ENCODE measurements at places on chromosomes 7 and 10.

DNA sequence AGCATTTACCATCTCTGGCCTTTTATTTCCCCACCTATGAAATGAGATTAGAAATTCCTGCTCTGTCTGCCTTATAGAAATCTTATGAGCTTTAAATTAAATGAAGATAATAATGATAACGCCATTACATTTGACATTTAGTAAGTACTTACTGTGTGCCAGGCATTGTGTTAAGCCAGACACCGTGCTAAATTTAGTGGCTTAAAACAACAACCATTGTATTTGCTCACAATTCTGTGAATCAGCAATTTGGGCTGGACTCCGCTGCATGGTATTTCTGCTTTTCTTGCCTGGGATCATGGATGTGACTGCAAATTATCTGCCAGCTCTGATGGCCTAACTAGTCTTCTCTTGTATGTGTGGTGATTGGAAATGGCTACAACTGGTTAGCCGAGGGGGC is 56.4 kb upstream of the CCDC6 start:
- no peak for DNase-seq

- DNase-seq = no peak
Observed at GRCh38 chr7:119896386-119896785, 376.6 kb upstream of the KCND2 start.

- DNase-seq = no peak
Observed at GRCh38 chr7:96080027-96080426, 241.9 kb downstream of the SLC25A13 start.

DNA sequence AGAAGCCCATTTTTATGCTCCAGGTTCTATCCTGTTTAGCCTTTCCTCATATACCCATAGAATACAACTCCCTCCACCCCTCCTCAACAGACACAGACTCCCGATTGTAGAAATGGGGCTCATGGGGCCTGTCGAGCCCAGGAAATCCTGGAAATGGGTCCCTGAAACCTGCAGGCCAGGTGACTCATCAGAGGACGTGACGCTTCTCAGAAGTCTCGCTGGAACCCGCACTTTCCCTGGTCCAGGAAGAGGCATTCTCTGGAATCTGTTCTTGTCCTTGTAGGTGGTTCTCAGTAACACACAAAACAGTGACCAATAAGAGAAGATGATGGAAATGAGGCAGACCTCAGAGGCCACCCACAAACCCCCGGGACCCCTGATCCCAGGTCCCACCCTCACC is 244.8 kb upstream of the PPP2R2D start:
- no peak for DNase-seq

DNA sequence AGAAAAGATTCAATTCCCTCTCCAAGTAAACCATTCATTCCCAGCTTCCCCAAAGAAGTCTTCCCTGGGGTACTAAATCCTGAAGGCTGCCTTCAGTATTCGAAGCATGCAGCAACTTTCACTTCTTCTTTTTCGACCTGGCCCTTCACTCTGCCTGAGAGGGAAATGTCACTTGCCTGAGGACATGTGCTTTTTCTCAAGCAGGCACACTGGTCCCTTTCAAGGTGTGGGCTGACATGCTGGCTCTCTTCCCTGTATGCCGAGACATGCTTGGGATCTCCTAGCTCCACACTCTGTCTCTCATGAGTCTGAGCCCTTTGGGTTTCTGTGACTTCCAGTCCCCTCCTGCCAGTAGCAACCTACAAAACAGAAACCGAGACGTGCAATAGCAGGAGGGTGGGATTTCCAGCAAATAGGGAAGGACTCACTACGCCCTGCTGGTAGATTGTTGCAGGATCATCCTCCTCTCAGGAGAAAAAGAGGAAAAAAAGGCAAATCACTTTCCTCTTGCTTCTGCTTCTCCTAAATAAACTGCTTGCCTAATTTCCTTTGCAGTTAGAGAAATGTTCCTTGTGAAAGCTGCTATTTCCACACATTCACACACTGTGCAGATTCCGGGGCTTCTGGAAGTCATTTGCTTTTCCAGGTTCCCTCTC is 33.5 kb downstream of the FIGNL1 start:
- no peak for DNase-seq

- no peak for DNase-seq
Observed at GRCh38 chr10:51879238-51879637, 179.8 kb upstream of the CSTF2T start.

GRCh38 chr7:34747867-34748727 is 90.1 kb downstream of the NPSR1 start:
- no peak for DNase-seq

DNA sequence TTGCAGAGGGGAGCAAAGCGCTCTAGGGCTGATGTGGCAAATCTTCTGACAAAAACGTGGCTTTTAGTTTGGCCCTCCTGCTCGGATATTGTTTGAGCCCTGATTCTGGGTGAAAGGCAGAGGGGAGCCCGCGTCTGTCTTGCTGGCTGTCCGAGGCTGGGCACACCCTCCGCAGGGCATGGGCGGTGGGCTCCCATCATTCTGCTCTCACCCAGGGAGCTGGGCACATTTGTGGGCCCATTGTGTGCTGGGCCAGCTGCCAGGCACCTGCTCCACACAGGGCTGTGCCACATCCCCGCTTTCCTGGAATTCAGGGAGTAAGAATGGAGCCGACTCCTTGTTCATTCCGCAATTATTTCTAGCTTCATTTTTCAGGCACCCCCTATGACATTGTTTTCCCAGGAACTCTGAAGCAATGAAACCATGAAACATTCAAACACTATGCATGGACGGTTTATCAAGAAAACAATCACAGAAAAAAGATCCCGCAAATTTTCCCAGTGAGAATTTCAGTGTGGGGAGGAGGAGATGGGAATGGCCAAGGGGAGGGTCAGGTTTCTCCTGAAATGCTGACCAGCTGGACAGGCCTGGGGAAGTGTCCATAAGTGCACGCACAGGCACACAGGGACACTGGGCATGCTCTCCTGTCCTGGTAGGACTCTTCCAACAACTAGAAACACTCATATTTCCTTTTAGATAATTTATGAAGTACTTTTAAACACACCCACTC is 341.1 kb downstream of the CXCL12 start:
- DNase-seq = no peak

DNA sequence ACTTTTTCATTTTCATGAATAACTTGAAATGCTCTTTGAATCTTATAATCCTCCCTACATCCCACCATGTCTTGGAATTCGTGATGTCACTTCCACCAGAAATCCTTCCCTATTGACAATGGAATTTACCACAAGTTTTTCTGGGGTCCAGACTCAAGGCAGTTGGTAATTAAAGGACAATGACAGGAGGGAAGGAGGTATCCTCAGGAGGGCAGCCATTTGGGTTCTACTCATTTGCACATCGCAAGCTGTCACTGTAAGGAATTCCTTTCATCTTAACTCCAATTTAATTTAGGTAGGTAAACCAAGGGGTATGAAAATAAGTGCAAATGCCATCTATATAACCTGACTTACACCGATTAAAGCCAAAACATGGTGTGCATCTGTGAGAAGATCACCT is 21.9 kb downstream of the LRRC17 start:
- no peak for DNase-seq

DNA sequence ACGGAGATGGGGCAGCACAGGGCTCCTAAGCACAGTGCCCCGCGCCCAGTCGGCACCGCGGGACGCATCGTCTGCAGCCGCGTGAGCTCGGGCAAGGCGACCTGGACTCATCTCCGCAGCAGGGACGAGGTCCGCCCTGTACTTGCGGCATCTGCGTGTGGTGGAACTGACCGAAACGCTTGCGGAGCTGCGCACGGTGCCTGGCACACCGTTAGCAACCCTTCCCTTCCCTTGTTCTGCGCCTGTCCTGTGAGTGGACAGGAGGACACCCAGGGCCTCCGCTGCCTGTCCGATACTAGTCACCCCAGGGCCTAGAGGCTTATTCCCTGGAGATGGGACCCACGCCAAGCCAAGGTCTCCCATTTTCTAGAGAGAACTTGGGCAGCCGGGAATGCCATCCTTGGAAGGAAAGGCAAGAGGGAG is 98.5 kb downstream of the WDR11 start:
- DNase-seq = no peak

GRCh38 chr10:11757454-11757820 is 15.3 kb downstream of the ECHDC3 start:
- no peak for DNase-seq

- DNase-seq = no peak
Observed at GRCh38 chr7:36283711-36284130, 105.9 kb upstream of the ANLN start.

- no peak for DNase-seq
Observed at GRCh38 chr10:12797471-12798262, 203.8 kb downstream of the CCDC3 start.

- DNase-seq = no peak
Observed at GRCh38 chr10:100442548-100442947, 20.3 kb upstream of the WNT8B start.

- no peak for DNase-seq
Observed at GRCh38 chr7:138477581-138477980, 17.5 kb downstream of the TRIM24 start.

DNA sequence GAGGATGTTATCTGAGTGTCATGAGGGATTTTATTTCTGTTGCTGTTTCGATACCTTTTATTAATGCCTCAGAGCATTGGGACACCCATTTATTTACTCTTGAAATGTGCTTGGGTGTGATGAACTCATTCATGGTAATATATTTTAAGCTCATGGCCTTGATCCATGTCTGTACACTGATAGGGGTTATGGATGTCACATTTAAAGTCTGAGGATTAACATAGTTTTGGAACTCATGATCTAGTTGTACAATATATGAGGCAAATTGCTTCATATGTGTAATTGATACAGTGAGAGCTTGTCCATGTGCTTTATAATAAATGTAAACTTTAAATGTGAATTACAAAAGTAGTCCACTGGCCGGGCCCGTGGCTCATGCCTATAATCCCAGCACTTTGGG is 23.0 kb upstream of the ZRANB1 start:
- no peak for DNase-seq

- DNase-seq = no peak
Observed at GRCh38 chr10:58457761-58458616, 54.7 kb upstream of the BICC1 start.

DNA sequence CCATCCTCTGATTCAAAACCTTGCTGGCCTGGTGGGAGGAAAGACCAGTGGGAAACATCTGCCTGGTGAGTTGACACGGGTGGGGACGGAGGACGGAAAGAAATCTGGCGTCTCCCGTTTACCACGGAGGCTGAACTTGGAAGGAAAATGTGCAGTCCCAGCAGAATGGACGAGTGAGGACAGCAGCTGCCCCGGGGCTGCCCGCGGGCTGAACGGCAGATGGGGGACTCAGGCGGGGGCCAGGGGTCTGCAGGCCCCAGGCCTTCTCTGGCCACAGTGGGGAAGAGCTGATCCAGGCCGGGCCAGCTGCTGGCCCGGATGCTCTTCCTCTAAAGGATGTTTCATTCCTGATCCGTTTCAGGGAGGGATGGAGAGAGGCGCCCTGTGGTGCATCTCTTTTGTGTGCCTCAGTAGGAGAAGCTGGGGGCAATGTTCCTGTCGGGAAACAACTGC is 147.5 kb upstream of the CHST15 start:
- no peak for DNase-seq

- no peak for DNase-seq
Observed at GRCh38 chr10:61765176-61766087, 102.7 kb downstream of the CABCOCO1 start.

DNA sequence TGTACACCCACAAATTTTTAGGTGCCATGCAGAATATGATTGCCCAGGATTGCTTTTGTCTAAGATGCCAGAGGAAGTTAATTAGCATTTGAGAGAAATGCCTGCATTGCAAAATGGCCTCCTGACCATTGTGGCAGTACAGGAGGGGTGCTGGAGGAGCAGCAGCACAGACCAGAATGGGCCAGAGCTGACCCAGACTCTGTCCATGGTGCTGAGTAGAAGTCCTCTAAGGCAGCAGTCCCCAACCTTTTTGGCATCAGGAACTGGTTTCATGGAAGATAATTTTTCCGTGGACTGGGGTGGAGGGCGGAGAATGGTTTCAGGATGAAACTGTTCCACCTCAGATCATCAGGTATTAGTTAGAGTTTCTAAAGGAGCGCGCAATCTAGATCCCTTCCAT is 217.8 kb upstream of the AGK start:
- no peak for DNase-seq

DNA sequence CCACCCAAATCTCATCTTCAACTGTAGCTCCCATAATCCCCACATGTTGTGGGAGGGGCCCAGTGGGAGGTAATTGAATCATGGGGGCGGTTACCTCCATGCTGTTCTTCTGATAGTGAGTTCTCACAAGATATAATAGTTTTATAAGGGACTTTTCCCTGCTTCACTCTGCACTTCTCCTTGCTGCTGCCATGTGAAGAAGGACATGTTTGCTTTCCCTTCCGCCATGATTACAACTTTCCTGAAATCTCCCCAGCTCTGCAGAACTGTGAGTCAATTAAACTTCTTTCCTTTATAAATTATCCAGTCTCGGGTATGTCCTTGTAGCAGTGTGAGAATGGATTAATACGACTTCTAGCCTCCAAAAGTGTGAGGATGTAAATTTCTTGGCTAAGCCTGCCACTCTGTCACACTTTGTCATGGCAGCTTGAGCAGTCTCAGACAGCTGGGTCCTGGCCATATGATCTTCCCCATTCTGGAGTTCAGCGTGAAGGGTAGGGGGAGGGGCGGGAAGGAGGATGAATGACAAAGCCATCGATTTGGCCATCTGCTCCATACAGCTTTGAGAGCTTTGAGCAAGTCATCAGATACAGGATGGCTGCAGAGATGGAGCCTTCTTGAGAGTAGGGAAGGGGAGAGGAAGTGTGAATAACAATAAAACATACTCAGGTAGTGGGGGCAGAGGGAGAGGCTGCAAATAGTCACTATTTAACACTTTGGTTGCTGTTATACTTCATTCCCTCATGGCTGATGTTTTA is 19.1 kb upstream of the INPP5F start:
- no peak for DNase-seq

GRCh38 chr7:256461-256940 is 33.5 kb upstream of the FOXL3 start:
- DNase-seq = no peak

GRCh38 chr7:16084370-16084769 is 337.0 kb downstream of the CRPPA start:
- no peak for DNase-seq

- no peak for DNase-seq
Observed at GRCh38 chr7:108973075-108973474, 403.4 kb downstream of the DNAJB9 start.

DNA sequence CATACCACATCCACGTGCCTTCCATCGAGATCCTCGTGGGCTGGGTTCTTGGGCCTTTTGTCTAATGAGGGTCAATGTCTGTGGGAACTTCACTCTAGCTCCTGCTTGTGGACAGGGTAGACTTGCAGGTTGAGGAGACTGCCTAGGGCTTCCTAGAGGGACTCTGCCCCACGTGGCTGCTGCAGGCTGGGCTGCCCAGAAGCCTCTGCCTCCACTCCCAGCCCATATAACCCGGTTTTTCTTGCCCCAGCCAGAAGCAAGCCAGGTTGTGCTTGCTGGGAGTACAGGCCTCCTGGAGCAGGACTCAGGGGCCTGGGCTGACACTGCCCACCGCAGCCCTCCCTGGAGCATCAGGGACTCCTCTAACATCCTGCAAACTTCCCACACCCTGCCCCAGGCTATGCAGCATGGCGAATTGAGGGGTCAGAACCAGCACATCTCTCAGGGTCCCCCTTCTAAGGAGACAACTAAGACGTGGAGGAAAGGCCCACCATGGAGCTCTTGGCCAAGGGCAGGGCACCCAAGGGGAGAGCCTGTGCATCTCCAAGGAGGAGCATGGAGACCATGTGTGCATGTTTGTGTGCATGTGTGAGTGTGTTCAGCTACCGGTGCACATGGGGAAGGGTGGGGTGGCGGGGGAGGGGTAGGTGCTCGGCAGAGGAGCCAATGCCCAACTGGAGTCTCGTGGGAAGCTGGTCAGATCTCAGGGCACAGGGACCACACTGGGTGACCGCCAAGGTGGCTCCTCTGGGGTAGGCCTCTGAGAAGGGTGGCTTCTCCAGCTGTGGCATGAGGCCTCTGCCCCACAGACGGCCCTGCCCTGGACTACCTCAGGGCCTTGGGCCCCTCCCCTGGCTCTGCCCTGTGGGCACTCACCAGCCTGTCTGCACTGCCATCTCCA is 62.6 kb downstream of the RASGEF1A start:
- DNase-seq = no peak

Data from stimulated activated CD8-positive, alpha-beta memory T cell treated with anti-CD3 and anti-CD28 coated beads, Interleukin-15, amount 100 ng/mL, for 1 hour (primary cell).